ENCODE measurements at places on chromosomes 11 and 22.

DNA sequence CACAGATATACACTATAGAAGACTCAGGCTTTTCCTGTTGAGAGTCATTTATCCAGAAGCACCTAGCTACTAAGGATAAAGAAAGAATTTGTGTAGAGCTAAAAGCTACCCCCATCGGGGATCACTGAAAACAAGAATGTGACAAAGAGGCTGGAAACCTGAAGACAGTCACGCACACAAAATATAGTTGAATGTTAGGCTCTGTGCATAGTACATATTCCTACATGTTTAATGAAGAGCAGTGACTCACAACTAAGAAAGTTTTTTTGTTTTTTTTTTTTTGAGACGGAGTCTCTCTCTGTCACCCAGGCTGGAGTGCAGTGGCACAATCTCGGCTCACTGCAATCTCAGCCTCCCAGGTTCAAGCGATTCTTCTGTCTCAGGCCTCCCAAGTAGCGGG, 8.4 kb downstream of the OR10V1 start:
- DNase-seq: no peak

- no peak for DNase-seq
Observed at GRCh38 chr11:46363455-46364005, 16.3 kb downstream of the DGKZ start.

DNA sequence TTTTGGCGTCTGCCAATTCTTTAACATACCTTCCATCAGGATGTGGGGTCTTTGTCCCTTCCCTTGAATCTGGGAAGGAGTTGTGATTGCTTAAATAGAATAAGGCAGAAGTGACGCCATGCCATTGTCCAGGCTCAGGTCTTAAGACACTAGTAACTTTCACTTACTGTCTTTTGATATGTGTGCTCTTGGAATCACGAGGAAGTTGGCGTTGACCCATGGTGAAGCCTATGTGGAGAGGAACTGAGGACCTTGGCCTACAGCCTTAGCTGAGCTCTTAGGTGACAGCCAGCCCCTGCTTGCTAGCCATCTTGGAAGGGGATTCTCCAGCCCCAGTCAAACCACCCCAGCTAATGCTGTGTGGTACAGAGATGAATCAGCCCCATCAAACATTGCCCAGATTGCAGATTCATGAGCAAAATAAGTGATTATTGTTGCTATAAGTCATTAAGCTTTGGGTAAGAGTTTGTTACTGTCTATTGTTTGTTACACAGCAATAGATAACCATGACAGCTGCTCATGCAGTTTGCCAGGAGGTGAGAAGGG, 17.6 kb upstream of the CLPB start:
- no peak for DNase-seq

GRCh38 chr11:27231530-27231929, 131.5 kb downstream of the CCDC34 start:
- DNase-seq: no peak

- no peak for DNase-seq
Observed at GRCh38 chr11:36010010-36010740, 66.3 kb downstream of the LDLRAD3 start.

DNA sequence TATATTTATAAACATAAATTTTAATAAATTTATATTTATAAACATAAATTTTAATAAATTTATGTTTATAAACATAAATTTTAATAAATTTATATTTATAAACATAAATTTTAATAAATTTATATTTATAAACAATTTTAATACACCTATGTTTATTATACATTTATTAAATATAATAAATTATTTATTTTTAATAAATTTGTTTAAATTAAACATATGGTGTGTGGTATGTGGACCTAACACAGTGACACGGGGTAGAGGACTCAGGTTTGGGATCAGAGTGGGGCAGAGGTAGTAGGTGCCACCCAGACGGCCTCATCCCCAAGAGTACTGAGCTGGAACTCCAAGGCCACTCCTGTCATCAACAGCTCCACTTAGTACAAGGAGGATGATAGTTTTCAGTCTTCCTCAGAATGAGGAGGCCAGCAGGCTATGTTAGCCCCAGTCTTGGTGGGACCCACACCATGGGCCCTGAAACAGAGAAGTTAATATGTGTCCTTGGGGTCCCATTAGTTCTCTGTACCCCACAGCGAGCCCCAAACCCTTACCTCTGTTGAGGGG, 46.7 kb upstream of the BID start:
- no peak for DNase-seq

DNA sequence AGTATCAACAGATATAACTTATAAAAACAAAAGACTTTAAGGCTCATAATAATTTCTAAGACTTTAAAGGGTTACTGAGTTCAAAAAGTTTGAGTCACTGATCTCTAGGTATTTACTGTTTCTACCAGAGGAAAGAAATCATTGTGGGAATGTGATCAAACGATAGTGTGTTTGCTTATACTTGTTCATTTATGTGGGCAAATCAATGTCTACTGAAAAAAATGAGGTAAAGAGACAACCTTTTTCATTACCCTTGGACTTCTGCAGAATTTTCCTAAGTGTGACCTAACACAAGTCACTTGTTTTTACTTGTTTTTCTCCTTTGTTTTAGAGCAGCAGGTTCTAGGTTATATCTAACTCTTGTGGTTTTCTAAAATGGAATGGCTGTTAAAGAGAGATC, 65.4 kb downstream of the PRR5L start:
- no peak for DNase-seq

- no peak for DNase-seq
Observed at GRCh38 chr11:61127991-61128390, 25.7 kb downstream of the CD5 start.

- no peak for DNase-seq
Observed at GRCh38 chr11:4680341-4680740, 17.3 kb downstream of the OR51E2 start.

DNA sequence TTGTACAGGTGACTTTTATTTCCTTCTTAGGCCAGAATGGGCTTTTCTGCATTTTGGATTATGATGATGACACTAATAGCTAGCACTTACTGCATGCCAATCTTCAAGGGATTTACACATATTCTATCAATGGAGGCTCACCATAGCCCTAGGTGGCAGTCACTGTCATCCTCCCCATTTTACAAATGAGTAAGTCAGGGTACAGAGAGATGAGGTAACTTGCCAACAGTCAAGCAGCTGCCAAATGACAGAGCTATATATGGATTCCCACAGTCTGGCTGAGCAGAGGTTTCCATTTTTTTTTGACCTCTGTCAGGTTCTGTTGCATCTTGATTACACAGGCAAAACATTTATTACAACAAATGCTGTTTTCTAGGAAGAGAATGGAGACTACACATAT, 23.8 kb upstream of the C11orf96 start:
- DNase-seq: no peak

DNA sequence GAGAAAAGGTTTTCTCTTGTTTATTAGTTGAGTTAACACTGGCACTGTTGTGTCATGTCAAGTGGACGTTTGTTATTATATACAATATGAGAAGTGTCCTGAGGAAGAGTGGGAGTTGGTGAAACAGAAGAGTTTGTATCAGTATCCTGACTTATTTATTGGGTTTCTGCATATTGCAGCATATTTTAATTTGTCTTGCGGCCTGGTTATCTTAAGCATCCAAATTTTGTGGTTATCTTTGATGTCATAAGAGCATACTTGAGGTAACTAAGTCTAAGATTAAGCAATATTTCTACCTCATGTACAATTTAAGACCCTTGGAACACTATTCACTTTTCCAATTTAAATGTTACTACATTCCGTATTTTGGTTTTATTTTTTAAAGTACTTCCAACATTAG, 103.5 kb downstream of the DDX10 start:
- DNase-seq: no peak
